ENCODE measurements at places on chromosomes 7 and 10. TPM values are rescaled to one million over a fixed set of nuclear protein-coding genes. Genes with fewer than 3 reads are reported as not detected.

Gene PDE6C
- total RNA-seq, result not detected

Gene PLAU
- 124 TPM for total RNA-seq

Gene CYP26C1
- total RNA-seq, result not detected

Gene PNLIP
- 0.28 TPM for total RNA-seq

Gene LYZL1
- not detected for total RNA-seq

Gene GRM8
- total RNA-seq, result not detected

Gene LIPJ
- not detected for total RNA-seq

Gene ECHDC3
- 10.4 TPM for total RNA-seq

Gene TMEM106B
- 30.5 TPM for total RNA-seq

Gene RNF133
- total RNA-seq, result not detected

Gene ERVW-1
- total RNA-seq, result not detected

Gene ACSM6
- not detected for total RNA-seq

Gene CALD1
- total RNA-seq, result 215 TPM

Gene LDB3
- total RNA-seq, result 0.16 TPM

Gene CLRN3
- total RNA-seq, result not detected

Gene FAM20C
- 47.6 TPM for total RNA-seq

Gene CALML5
- not detected for total RNA-seq

Gene FZD1
- 2.5 TPM for total RNA-seq

Gene AS3MT
- total RNA-seq, result 3.2 TPM

Gene PRLHR
- total RNA-seq, result not detected

Gene HNRNPA2B1
- total RNA-seq, result 1,451 TPM

Gene FGL2
- total RNA-seq, result not detected

Gene DDC
- total RNA-seq, result 1.1 TPM

Gene WDR86
- 0.20 TPM for total RNA-seq

Gene RAMP3
- total RNA-seq, result not detected

Gene PIP
- 0.16 TPM for total RNA-seq

Gene ELFN1
- total RNA-seq, result 0.37 TPM

Gene AKR1B15
- total RNA-seq, result 24.4 TPM

Gene PGAM2
- not detected for total RNA-seq

Gene GPR158
- total RNA-seq, result 0.06 TPM

Gene AOAH
- not detected for total RNA-seq

Gene TAS2R16
- total RNA-seq, result not detected

Measured in A549 treated with AZD2906 at 1 μM for 4 hours (cell line).